Right lung (tissue), 10 donors: ENCODE measurements at places on chromosomes 7 and 10. TPM values are rescaled to one million over a fixed set of nuclear protein-coding genes. Genes with fewer than 3 reads are reported as not detected.
A peak's percentile ranks its signal among the peaks of the same experiment; 100 is the strongest.

Gene RBP4
- polyA plus RNA-seq = 10.2 TPM

Gene TCAF2
- 6.1 TPM for polyA plus RNA-seq

Gene RPEL1
- 0.09 TPM for polyA plus RNA-seq

Gene SUN3
- 0.53 TPM for polyA plus RNA-seq

Gene CAV2
- 110 TPM for polyA plus RNA-seq

Gene SDK1
- polyA plus RNA-seq = 15.0 TPM

Gene AIMP2
- 21.6 TPM for polyA plus RNA-seq

Gene OPN1SW
- 1.3 TPM for polyA plus RNA-seq

Gene SPDYE16
- polyA plus RNA-seq = 4.3 TPM

Gene CUZD1
- 1.4 TPM for polyA plus RNA-seq

Gene IQUB
- 3.7 TPM for polyA plus RNA-seq

GRCh38 chr7:12314199-12314598, 89.5 kb downstream of the VWDE start:
- no peak for DNase-seq

DNA sequence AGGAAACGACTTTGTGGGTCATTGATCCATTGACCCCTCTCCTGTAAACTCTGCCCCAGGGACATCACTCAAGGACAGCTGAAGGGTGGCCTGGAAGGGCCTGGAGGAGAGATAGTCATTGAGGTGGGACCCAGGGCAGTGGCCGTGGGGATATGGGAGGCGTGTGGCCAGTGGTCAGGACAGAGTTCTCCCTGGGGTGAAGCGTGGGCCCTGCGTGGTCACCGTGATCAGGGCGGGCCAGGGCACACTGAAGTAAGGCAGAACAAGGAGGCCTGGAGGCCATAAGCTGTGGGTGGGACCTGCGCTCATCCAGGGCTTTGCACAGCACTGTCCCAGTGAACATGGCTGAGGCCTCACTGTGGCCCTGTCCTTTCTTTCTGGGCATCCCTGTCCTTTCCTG, 177.9 kb downstream of the ZNF248 start:
- no peak for DNase-seq

- no peak for DNase-seq
Observed at GRCh38 chr7:100515072-100515532, 23.9 kb upstream of the AGFG2 start.

- DNase-seq = no peak
Observed at GRCh38 chr7:151696721-151697514, 177.2 kb upstream of the RHEB start.

DNA sequence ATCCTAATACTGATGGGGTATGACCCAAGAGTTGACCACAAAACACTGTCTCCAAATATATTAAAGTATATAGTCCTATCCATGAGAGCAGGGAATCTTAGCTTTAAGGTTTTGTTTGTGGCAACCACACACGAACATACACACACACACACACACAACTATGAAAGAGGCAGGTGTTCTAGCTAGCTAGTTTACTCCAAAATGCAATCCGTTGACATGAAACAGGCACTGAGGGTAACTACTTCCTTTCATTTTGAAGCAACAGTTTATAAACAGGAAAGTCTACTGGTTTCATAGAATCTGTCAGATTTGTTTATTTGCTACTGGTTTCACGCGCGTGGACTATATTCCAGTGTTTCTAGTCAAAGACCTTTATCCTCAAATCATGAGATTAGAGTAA, 14.8 kb downstream of the HTR5A start:
- DNase-seq = no peak

DNA sequence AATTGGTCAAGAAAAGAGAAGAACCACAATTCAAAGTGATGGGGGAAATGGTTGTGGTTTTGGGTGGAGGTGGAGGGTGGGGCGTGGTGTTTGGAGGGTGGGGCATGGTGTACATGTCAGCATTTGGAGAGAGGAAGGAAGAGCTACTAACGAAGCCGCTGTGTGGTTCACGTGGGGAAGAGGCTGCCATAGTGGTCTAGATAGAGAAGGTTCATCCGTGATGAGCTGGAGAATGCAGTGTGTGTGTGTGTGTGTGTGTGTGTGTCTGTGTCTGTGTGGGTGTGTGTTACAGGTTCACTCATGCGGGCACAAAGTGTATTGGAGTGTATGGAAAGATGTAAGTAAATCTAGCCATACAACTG, 6.1 kb upstream of the VCL start:
- no peak for DNase-seq

DNA sequence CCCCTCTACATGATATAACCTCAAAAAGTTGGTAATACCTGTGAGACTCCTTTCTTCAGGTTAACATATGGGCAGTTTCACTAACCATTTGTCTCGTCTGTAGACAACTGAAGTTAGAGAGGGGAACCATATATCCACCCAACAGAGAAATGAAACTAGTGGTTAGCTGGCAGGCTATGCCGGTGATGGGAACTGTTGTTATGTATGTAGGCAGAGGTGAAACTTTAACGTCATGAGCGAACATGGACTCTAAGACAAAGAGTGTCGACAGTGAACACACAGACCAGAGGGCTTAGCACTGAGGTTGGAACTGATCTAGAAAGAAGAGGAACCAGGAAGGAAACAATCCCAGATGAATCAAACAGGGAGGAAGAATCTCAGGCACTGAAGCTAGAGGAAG, 112.4 kb downstream of the ELMO1 start:
- no peak for DNase-seq

DNA sequence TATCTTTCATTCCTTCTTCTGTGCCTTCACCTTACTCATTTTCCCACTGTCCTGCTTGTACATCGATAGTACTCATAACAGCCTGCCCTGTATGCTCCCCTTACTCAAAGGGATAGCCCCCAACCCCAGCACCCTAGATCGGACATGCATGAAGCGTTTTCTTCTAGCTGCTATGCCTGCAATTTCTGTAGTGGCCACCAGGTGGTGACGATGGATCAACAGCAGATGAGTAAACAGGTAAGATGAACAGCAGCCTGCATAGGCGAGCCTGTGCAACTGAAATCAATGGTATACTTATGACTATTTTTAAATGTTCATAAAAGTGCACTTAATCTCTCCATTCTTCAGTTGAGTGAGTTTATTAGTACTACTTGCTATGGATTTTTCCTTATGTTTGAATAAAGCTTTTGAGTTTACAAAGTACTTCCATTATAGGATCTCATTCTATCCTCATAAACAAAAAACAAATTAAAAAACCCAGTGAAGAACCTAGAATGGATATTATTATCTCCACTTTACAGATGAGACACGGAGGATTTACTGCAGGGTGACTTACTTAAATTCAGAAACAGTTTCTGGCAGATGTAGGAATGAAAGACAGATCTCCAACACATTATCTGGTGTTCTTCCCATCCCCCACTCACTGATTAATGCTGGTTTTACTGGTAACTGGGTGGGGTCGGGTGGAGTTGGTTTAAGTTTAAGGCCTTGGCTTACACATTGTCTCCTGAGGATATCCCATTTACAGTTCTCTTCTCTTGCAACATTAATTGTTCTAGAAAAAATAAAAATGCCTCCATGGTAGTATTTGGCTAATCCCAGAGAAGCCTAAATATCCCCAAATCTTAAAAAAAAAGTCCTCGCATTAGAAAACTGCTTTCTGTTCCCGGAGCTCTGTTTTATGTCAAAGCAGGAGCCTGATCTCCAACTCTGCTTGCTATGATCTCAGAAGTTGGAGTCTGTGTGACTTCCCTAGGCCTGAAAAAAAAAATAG, 222.1 kb downstream of the GLI3 start:
- DNase-seq = no peak

- DNase-seq = no peak
Observed at GRCh38 chr7:4030346-4030950, 651.6 kb upstream of the FOXK1 start.

DNA sequence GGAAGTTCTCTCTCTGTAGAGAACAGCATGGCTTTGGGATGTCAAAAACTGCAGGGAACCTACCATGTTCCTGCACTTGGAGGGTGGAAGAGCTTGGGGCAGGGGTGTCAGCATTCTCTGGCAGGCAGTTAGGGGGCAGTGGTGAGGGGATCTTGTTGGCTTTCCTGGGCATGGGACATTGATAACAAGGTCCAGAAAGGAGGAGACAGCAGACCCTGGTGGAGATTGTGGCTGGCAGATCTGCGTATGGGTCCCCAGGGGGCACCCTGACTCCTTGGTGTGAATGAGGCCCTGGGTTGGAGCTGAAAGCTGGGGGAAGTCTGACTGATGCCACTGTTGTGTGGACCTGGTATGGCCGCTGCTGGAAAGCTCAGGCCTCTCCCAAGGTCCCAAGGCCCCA, 22.9 kb upstream of the CAMK2B start:
- DNase-seq = no peak

GRCh38 chr7:69757981-69758430, 159.7 kb downstream of the AUTS2 start:
- DNase-seq = peak; percentile 30

- DNase-seq = no peak
Observed at GRCh38 chr10:373015-373414, 237.8 kb downstream of the ZMYND11 start.

- no peak for DNase-seq
Observed at GRCh38 chr7:27923642-27923980, 183.6 kb downstream of the TAX1BP1 start.

DNA sequence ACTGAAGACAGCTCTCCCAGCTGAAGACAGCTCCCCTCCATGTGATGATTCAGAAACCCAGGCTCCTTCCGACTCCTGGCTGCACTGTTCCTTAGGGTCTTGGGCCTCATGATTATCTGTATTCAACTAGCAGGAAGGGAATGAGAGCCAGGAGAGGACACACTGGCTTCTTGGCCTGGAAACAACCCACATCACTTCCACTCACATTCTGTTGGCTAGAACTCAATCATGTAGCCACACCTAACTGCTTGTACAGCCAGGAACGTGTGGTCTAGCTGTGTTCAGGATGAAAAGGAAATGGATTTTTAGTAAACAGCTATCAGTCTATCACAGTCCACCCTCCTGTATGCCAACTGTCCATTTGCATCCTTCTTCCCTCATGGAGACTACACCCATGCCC, 30.5 kb upstream of the XPNPEP1 start:
- no peak for DNase-seq

DNA sequence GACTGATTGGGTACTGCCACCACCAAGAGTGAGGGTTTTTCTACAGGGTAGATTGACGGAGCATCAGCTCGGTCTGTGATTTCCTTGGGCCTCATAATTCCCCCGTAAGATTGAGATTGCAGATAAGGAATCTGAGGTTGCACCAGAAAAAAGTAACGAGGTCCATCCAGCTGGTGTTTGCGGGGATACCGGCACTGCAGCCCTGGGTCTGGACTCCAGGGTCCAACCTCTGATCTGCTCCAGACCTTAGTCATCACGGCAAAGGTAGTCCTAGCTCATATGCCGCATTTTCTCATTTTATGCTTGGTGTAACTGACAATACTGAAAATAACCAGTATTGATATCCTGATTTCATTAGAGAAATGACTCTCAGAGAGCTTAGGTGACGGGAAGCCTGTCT, 3.9 kb downstream of the CARD11 start:
- no peak for DNase-seq

DNA sequence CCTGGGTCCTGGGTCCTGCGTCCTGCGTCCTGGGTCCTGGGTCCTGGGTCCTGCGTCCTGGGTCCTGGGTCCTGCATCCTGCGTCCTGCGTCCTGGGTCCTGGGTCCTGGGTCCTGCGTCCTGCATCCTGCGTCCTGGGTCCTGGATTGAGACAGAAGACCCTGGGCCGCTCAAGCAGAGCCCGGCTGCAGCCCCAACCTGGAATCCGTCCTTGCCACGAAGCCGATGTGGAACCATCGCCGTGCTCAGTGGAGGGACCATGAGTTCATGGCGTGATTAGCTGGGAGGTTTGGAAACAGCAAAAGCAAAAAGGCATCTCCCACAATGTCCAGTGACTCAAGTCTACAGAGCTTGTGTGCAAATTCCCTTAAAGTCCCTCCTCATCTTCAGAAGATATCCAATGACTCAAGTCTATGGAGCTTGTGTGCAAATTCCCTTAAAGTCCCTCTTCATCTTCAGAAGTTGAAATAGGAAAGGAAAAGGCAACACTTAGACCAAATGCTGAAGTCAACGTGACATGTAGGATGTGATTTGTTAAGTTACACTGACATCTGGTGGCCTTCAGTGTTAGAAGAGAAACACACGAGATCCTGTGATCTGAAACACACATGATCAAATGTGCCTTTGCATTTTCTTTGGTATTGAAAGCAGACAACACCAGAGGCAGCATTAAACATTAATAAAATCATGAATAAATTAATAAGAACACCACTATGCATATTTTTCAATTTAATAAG, 179.9 kb downstream of the PTPRN2 start:
- DNase-seq = peak; percentile 49

DNA sequence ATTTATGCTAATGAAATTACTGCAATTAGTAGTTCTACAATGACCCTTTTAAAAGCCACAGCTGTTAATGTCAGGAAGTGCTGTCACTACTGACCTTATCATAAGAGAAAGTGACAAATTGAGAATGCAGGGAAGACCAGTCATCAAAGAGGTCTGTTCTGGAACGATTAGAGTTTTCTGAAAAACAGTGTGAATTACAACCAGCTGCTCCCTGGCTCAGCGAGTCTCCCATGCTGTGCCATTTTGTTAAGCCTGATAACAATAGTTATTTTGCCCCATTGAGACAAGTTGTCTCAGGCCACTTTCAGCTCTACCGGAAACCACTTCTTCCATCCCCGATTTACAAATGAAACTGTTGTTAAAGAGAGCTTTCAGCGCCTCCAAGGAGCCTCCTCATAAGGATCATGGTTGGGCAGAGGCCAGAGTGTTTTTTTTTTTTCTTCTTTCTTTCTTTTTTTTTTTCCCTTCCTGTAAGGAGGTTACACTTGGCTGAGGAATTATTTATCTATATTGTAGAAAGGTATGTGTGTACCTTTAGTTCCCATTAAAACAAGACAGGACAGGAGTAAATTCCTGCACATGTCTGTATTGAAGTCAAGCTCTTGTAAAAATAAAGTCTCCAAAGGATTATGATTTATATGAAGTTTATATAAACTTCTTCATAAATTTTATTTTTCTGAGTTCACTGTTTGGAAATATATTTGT, 173.6 kb downstream of the CDCA7L start:
- DNase-seq = no peak
